ENCODE measurements at places on chromosomes 3 and 15.
A peak's percentile ranks its signal among the peaks of the same experiment; 100 is the strongest.

DNA sequence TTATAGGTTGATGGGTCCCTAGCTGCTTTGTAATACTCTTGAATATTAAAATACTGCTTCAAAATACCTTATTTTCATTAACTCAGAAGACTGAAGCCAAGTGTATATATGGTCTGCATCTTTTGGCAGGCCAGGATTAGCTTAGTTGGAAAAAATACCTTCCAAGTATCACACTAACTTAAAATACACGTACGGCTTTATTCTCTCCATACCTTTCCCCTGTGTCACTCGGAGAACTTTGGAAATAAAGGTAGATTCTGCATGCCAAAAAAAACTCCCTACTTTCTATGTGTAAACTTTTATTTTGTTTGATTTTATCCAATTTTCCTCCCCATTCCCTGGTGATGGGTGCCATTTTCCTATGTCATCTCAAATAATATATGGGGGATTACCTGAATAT is 422.3 kb upstream of the MDFIC2 start:
- no peak for DNase-seq

- no peak for DNase-seq
Observed at GRCh38 chr3:149894205-149894604, 76.5 kb downstream of the PFN2 start.

DNA sequence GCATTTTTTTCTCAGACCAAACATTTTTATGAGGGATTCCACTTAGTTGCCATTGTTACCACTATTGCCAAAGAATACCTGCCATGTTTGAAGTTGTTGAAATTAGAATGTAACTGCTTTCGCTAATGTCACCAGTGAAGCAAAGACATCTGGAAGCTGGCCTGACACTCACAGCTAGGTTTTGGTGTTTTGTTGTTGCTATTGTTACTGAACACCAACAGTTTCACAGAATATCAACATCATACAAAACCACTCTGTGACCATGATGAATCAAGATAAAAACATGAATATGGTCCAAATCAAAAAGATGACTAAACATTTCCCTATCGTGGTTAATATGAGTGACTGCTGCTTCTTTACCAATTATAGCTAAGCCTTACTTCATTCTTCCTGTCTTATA is 6.9 kb upstream of the CFAP20DC start:
- DNase-seq = no peak

DNA sequence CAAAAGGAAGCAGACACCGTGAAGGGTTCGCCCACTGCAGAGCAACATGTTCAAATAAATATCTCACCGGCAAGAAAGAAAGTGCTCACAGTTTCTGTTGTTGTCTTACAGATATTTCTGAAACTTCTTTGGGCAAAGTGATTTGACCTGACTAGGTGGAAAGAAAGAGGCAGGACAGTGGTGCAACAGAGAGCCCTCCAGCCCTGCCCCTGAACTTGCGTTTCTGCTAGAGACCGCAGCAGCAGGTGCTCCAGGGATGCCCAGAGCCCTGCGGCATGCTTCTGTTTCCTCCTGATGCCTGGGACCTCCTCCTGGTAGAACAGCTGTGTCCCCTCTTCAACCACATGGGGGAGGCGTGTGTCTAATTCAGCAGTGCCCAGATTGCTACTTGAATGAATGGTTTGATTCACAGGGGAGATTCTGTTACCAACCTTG is 123.4 kb downstream of the ATP10A start:
- no peak for DNase-seq

- DNase-seq = peak; percentile 76
Observed at GRCh38 chr3:3799173-3800079, at the start of gene LRRN1. LRRN1 (plus strand) TSS chr3:3799431; CDS start chr3:3844642, 45,211 bp downstream.

DNA sequence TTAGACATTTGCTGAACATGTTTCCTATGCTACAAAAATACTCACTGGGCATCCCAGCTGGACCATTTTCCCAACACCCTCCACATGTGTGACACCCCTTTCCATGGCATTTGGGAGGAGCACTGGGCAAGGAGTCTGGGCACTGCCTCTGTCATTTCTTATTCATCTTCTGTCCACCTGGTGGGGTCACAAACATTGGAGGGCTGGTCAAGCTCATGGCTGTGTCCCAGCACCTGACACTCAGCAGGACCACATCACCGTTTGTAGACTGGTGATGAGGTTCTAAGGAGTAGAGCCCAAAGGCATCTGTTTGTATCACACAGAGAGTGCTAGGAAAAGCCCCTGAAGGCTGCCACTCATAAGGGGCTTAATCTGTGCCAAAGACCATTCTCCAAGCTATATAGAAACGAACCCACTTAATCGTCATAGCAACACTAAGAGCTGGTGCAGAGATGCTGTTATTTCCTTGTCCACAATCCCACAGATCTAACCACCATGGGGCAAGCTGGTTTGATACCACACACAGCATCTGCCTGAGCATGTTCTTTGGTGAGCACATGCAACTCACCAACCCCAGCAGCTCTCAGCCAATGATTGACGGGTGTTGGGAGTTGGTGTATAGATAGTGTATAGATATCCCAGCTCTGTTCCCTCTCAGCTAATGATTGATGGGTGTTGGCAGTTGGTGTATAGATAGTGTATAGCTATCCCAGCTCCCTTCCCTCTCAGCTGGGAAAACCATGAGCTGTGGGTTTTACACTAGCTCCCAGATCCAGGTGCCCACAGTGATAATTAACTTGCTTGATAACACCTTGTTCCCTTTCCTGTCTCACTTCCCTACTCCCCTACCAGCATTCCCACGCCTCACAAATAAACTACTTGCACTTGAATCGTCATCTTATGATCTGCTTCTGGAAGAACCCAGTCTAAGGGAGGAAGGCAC is 42.7 kb upstream of the ATP2B2 start:
- no peak for DNase-seq

DNA sequence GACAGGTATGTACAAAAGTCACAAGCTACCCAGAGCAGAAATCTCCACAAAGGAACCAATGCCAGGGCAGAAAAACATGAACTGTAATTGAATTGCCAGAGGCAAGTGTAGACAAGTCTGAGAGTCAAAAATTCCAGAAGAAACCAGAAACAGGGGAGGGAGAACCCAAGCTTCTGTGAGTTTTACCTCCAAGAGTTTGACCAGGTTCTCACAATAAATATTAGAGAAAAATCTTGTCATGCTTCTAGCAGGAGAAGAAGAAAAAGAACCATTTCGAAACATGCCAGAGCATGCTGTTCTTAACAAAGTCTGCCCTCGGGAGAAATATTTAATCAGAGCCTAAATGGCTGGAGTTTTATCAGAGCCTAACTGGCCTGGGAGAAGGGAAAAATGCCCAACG is 32.5 kb upstream of the AP3B2 start:
- no peak for DNase-seq

- DNase-seq = no peak
Observed at GRCh38 chr3:56930706-56931105, 129.0 kb upstream of the ARHGEF3 start.

DNA sequence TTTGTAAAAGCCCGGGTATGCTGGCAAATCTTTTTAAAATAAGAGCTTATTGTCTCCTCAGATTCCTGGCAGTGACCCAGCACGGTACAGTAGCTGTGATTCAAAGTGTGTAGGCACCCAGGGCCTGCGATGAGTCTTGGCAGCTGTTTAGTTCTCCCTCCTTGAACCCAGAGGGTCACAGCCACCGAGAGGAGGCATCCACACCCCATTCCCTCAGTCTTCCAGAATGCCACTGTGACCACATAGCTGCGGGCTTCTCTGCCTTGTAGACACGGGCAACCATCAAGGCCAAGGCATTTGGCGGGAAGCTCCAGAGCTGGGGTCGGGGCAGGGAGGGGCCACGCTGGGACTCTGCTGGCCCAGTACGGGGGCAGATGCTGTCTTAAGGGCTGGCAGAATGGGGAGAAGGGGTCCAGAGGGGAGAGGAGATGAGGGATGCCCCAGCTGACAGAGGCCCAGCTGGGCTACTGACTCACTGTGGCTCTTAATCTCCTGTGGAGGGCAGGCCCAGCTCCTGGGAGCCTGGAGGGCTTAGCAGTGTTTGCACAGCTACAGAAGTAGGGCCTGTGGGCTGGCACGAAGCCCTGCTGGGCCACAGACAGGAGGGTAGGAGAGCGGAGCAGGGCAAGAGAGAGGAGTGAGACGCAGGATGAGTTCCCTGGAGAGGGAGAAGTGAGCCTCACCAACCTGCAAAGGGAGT is 68.8 kb upstream of the DLG1 start:
- no peak for DNase-seq

DNA sequence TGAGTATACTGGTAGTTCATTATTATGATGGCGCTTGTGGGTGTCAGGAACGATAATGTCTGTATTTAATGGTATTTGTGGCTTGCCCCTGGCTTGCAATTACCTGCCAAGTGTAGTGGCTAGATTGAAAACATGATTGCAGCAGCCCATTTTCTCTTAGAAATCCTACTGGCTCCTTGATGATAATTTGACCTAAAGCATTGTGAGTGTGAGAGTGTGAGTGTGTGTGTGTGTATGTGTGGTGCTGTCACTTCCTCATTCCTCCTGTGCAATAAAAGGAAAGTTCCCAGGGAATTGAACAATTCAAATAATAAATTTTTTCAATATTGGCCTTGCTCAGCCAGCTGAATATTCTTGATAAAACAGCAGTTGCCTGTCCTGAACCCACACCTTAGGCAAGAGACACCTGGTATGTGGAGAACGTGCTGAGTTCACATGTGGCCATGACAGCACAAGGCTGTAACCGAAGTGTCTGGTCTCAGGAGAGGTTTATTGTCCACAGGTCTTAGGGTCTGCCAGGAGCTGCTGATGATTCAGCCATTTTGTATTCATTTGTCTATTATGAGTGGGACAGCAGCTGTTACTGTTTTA is 193.3 kb downstream of the CD47 start:
- DNase-seq = no peak

DNA sequence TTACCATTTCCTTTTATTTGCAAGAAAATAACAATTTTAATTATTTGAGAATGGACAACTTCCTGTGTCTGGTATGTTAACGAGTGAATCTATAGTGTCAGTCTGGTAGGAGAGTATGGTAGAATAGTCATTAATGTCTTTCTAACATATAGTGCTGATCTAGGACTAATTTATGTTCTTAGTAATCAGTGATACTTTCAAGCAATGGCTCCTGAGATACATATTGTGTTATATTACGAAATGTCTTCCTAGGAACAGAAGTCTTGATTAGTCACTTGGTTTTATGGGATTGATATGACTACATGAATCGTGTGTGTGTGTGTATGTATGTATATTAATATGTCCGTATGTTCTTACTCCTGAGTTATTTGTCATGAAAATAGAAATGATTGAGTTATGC is 66.6 kb upstream of the PAQR5 start:
- no peak for DNase-seq

GRCh38 chr3:71585887-71586809 is 2.6 kb upstream of the FOXP1 start:
- no peak for DNase-seq

DNA sequence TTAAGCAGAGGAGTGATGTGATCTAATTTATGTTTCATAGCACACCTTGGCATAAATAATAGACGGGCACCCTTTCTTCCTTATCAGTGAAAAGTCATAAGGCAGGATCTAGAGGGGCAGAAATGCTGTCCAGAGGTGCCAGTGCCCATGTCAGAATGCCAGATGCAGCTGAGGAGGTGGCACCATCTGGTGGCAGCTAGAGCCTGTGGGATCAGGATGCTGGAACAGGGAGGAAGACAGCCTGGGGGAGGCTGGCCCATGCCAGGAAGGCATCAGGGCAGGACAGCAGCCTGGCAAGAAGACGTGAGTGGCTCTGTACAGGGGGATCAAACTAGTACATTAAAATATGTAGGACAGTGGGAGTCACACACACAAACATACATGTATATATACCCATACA is 16.5 kb downstream of the MYH15 start:
- DNase-seq = no peak

GRCh38 chr15:41133454-41133853 is 17.4 kb upstream of the INO80 start:
- no peak for DNase-seq

DNA sequence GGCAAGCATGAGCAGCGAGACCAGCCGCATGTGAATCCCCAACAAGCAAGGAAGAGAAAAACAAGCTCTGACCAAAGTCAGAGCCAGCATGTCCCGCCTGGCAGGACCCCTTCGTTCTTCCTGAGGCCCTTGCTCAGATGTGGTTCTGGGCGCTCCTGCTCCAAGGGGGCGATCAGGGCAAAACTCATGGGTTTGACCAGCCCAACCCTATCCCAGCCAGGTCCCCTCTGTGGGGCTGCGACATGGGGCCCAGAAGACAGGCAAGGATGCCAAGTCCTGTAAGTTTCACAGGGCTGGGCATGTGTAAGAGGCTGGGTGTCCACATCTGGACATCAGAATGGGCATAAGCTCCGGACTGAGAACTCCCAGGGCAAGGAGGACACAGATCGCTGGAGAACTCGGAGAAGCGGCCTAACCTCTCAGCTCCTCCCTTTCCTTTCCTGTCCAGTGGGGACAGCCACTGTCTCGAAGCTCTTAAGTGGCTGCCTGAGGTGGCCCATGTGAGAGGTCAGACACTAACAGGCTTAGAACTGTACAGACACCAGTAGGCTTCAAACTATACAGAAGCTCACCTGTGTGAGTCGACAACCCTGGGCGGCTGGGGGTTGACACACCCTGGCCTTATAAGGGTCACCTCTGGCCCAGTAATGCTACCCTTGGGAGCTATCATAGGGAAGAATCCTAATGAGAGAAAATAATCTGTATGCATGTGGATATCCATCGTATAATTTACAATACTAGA is 48.9 kb downstream of the XXYLT1 start:
- no peak for DNase-seq

- DNase-seq = no peak
Observed at GRCh38 chr3:50259432-50260026, 9.4 kb upstream of the SEMA3B start.

GRCh38 chr15:89123181-89123525 is 34.9 kb downstream of the ABHD2 start:
- DNase-seq = no peak

- no peak for DNase-seq
Observed at GRCh38 chr3:98655666-98656065, 62.3 kb upstream of the CPOX start.

- no peak for DNase-seq
Observed at GRCh38 chr3:114110439-114110838, 53.9 kb downstream of the QTRT2 start.

DNA sequence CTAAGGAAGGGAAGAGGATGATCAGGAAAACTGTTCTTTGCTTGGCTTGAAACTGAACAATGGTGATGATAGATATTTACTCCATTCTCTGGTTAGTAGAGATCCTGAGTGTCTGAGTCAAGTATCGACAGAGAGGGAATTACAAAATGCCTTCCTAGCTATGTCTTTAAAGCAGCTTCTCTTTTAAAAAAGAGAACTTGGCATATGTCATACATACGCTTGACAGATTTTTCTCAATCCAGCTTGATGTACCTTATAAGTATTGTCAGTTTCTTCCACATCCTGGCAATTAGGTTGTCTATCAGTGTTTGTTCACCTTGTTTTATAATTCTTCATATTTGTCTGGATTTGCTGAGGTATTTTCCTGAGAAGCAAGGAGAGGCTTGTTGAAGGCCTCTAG is 5.0 kb upstream of the EPHB1 start:
- no peak for DNase-seq

- no peak for DNase-seq
Observed at GRCh38 chr15:25972141-25972675, 109.1 kb upstream of the ATP10A start.

DNA sequence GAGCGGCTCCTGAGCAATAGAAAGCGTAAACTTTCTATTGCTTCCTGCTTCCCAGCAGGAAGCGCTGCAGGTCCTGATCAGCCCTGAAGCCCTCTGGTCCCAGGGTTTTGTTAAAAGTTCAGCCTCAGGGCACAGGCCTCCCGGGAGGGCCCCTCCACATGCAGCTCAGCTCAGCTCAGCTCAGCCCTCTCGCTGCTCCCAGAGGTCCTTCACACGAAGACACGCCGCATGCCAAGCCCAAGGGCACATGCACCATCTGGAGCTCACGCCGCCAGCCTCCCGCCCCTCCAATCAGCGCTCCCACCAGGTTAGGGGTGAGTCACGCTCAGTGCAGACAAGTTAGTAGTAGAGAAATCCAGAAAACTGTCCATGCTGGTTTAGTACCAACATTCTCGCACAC is 12.7 kb downstream of the TKT start:
- no peak for DNase-seq

All from activated naive CD8-positive, alpha-beta T cell treated with anti-CD3 and anti-CD28 coated beads, Interleukin-2, amount 10 ng/mL, durations not matched to agents 7 days and 5 days (primary cell).